ENCODE measurements at places on chromosomes 2 and 18.
A peak's percentile ranks its signal among the peaks of the same experiment; 100 is the strongest.

DNA sequence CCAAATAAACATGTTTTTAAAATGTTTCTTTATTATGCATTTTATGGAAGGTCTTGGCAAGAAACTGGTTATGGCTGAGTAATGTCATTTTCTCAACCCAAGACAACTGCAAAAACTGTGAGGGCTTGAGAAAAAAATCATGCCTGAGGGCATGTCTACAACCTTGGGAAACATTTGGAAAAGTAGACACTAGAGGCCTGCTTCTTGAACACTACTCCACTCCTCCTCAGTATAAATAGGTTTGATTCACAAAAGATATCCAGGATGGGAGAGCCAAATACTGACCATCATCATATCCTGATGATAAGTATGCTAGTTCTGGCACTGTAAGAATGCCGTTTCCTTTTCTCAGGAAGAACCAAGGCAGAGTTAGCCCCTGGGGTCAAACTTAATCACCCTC, 71.1 kb downstream of the OSR1 start:
- no peak for DNase-seq

DNA sequence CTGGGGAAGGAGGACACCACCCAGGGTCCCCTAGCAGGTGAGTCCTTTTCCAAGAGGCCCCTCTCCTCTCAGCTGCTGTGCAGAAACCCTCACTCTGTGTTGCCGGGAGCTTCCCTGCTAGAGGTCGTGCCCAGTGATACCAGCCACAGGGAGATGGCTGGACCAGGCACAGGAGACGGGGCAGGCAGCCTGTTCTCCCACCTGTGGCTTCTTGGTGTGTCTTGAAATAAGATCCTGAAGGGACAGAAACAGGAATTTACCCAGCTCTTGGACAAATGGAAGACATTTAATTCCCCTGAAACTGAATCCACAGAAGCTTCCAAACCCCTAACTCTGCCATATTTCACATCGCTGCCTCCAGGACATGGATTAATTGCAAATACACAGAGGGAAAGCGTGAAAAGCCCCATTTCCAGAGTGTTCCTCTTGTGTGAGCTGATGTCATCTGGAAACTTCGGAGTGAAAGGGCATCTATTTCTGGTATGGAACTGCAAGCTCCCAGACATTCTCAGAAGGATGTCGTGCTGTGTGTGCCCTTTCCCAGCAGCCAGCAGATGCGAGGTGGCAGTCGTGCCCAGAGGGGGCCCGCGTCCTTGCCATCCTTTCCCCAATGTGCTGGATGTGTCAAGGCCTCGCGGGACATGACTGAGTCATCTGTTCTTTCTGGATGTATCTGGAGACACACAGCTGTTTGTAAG, 177.7 kb downstream of the SEPTIN10 start:
- DNase-seq = peak; percentile 52

DNA sequence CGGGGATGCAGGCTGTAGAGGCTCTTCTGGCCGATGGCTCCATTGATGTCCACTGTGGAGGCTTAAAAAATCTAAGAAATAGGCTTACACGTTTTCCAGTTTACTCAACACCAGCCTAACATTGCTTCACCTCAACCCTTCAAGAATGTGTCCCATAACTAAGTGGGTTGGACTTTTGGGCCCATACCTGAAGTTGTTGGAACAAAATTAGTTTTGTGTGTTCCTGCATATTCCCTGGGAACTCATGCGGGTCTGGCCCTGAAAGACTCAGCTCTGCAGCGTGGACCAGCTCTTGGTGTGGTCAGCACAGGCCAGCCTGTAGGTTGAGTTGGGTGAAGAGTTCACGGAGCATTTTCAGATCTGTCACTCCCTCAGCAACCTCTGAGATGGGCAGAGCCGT, 38.5 kb downstream of the SH3BP4 start:
- DNase-seq = no peak

- DNase-seq = no peak
These were observed 146.4 kb downstream of the PTH2R start for GRCh38 chr2:208552943-208553342.

DNA sequence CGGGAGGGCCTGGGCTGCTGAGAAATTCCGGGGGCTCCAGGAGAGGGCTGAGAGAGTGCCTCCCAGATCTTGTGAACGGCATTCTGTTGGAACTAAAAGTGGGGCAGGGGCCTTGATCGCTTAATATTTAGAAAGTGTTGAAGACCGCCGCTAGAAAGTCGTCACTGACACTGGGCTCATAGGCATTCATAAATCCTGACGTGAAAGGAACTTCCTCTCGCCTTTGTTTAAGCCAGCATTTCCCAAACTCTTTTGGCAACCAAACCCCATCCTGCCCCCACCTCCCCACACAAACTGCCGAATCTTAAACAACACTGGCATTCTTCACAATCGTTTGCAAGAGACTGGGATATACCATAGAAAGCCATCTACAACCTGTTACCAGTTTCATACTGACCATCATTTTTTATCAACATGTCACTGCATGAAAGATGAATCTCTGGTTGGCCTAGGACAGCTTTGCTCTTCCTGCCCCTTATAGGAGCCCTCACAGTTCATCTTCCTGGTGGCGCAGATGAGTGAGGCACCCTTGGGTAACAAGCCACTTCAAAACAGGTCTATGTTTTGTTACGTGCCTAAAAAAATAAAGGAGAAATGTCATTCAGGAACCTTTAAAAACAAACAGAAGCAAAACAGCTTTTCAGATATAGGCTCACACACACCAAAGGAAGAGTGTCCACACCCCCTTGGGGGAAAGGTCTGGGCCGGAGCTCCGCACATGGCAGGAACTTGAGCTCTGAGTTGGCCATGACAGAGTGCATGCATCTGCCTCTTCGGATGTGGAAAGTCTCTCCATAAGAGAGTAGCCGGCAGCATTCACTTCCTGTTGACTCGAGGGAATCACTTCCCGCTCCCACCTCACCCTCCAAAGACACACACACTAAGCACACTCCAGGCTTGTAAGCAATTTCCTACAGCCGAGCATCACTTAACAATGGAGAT, 13.0 kb downstream of the MTERF4 start:
- DNase-seq = no peak

GRCh38 chr2:191026377-191026776, 12.4 kb upstream of the STAT1 start:
- no peak for DNase-seq

GRCh38 chr2:173681881-173682650, 283.1 kb downstream of the SP3 start:
- DNase-seq = no peak
